Stimulated activated CD4-positive, alpha-beta T cell treated with anti-CD3 and anti-CD28 coated beads, Interleukin-4, amount 100 ng/mL, for 48 hours (primary cell): ENCODE measurements at places on chromosomes 5 and 9.
A peak's percentile ranks its signal among the peaks of the same experiment; 100 is the strongest.

DNA sequence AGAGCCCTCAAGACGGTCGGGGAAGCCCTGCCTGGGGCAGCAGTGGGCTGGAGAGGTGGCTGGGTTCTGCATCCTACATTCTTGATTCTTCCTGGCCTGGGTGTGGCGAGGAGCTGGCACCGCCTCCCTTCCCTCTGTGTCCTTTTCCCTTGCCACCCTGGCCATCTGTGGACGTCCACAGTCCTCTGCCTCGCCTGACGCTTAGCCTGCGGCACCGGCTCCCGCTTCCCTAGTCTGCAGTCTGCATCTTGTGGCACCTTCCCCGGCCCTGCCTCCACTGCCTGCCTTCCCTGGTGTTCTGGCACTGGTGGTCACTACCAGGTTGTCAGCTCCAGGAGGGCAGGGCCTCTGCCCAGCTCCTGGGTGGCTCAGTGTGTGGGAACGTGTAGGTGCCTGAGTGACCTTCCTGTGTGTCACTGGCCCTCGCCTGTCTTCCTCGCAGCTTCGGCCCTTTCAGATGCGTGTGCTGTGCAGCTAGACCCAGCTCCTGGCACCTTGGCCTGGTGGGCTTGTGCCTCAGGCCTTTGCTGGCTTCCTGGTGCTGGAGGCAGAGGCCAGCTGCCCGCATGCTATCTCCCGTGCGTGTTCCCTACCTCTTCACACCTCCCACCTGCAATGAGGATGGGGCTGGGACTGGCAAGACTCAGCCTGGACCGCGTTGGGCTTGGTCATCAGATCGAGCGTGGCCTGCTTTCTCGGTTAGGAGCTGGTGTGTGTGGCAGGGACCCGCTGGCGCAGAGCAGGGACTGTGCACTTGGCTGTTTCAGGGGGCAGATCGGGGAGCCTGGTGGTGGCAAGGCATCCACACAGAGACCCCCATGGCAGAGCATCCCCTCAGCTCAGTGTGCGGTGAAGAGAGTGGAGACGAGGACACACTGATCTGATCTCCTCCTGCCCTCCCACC is 20.9 kb downstream of the TRAF2 start:
- DNase-seq = no peak

DNA sequence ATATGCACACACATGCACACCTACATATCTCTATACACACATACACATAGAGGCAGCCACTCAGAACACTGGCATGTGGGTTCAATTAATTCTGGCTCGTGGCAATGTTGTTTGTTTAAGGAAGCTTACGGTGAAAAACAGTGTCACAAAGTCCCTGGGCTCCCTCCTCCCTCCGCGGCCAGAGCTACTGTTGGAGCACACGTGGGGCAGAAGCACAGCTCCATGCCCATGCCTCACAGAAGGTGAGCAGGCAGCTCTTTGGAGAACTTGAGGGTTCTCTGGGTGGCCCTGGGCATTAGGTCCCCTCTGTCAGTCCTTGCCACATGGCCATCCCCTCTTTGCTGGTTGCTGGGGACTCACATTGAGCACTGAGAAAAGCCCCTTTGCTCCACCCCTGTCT is 107.5 kb downstream of the GADD45G start:
- no peak for DNase-seq

- DNase-seq = no peak
Observed at GRCh38 chr5:66213533-66213932, 69.4 kb downstream of the SREK1 start.

GRCh38 chr9:70472268-70473249 is 58.1 kb upstream of the KLF9 start:
- DNase-seq = no peak

DNA sequence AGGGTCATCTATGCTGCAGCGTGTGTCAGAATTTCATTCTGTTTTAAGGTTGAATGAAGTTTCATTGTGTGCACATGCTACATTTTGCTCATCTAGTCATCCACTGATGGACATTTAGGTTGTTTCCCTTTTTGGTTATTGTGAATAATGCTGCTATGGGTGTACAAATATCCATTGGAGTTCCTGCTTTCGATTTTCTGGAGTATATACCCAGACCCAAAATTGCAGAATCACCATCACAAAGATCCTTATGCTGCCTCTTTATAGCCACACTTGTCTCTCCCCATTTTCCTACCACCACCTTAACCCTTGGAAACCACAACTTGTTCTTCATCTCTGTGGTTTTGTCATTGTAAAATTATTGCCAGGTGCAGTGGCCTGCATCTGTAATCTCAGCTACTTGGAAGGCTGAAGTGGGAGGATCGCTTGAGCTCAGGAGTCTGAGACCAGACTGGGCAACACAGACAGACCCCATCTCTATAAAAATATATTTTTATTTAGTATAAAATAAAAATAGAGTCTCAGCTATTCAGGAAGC is 166.2 kb downstream of the HSD17B3 start:
- DNase-seq = no peak

- DNase-seq = peak; percentile 74
Observed at GRCh38 chr5:180868960-180869359, 7.9 kb upstream of the ZFP62 start.

- DNase-seq = no peak
Observed at GRCh38 chr9:133729617-133730281, 8.4 kb downstream of the SARDH start.

DNA sequence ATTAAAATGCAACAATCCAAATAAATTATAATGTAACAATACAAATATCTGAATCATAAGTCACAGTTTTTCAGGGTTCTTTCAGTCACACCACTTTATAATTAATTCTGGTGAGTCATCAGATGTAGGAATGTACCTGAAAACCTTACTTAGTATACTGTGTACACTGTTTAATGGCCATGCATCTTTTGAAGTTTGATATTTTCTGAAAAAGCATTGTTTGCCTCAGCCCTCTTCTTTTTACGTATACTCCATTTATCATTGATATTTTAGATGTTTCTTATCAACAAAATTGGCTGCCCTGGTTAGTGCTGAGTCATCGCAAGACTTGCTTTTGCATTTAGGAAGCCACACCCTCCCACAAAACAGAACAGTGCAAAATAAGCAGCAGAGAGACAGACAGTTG is 218.6 kb downstream of the PJA2 start:
- no peak for DNase-seq

DNA sequence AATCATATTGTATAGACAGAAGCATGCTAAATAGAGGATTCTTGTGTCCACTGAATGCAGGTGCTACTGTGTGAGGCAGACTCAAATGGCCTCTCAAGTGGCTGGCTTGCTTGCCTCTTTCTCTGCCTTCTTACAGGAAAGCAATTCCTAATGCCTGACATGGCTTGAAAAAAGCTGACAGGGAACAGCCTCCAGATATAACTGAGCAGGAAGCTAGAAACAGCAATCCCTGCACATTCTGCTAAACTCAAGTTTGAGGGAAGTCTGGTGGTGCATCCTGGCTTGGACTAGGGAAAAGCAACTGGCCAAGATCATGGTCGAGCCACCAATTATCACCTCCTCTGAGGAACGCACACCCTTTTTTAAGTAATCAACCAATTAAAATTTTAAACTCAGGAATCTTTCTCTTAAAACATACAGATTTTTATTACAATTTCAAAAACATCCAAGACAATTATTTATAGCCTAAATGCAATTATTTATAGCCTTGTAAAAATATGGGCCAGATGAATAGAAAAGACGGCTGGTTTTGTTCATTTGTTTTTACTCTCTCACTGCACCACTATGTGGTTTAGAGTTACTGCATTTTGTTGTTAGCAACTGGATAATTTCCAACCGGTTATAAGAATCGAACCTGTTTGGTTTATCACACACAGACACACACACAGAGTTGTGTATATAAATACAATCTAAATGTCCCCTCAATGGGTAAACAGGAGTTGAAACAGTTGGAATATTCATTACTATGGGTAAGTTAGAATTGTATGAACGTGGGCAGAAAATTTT is 290.9 kb upstream of the ANKRD55 start:
- no peak for DNase-seq

GRCh38 chr9:71854811-71855210 is 56.2 kb downstream of the ABHD17B start:
- no peak for DNase-seq

GRCh38 chr9:76894198-76894597 is 11.7 kb downstream of the PRUNE2 start:
- no peak for DNase-seq

DNA sequence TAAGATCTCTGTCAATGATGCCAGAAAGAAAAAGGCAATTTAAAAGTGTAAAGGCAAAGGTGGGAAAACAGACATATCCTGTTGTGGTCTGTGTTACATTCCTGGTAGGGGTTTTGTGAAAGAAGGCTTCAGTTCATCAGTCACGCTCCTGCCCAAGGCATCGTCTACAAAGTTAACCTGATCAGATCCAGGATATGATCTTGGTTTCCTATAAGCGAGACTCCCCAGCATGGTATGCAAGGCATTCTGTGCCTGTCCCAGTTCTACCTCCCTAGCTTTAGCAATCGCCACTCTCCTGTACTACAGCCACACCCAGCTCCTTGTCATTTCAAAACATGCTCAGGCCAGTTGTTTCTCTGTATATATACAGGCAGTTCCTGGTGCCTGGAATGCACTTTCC is 58.0 kb upstream of the PTPN3 start:
- DNase-seq = no peak

DNA sequence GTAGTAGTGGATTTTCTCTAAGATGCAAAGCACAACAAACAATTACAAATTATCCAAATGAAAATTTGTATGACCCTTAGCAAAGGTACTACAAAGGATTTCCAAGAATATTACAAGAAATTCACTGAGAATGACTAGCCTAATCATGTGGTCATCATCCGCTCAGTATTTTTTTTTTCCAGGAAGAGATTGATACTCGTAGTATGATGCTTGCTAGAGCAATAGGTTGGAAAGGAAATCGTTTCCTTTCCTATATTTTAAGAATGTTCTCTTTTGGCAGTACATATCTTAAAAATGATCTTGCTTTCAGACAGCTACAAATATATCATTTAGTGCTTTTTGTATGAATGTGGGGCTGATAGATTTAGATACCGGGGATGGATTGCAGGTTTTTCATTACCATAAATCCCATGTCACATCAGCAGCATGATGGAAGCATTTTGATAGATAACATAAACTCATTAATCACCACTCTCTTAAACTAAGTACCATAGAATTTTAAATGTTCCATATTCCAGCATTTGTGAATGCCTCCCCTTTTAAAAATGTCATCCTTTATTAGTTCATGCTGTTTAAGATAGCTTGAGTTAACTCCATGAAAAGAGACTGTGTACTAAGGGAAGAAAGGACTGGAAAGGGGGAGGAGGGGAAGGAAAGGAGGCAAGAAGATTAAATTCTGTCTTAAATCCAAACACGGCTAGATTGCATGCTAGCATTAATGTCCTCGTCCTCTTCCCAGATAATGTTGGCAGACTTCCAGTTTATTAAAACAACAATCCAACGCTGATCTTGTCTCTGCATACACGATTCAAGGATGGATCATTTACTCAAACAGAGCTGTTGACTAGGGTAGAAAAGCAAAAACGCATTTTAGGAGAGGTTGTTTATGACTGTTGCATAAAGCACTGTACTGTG is 311.7 kb upstream of the ZNF608 start:
- no peak for DNase-seq

- DNase-seq = no peak
Observed at GRCh38 chr9:116355153-116355921, 201.7 kb downstream of the PAPPA start.

- no peak for DNase-seq
Observed at GRCh38 chr5:10729320-10730042, 31.6 kb downstream of the DAP start.

DNA sequence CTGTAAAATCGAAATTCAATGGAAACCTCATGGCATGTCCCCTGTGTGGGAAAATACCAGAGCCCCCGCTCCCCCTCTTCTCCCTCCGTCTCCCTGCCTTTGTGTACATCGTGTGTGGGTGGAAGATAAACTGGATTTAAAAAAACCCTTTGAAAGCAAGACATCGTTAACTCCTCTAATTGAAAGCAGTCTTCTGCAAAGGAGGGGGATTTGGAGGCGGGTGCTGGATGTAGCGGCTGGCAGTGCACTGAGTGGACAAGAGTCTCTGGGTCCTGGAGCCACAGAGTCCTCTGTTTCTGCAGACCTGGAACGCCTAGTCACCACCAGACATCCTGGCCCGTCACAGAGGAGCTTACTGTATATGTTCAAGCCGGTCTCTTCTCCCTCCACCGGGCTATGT is 169.4 kb downstream of the PAPPA start:
- no peak for DNase-seq

DNA sequence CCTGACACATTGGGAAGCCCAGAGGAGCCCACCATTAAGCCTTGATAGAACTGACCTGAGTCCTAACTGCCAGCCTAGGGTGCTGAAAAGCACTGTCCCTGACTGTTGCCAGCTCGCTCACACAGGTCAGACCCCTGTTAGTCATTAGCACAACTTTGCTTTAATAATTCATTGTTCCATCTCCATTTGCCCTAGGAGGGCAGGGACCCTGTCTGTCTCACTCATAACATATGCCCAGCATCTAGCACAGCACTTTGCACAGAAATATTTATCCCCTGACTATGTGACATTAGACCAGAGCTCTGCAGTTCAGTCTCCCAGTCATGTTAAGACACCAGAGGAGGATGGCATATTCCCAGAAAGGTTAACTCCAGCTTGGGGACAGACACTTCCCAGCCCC is 61.8 kb upstream of the STXBP1 start:
- DNase-seq = no peak

- DNase-seq = no peak
Observed at GRCh38 chr5:153969563-153969895, 69.2 kb downstream of the FAM114A2 start.
